Vagina (tissue), 2 donors: ENCODE measurements at places on chromosomes 12 and 14.

- no peak for DNase-seq
These were observed 21.6 kb downstream of the RERGL start for GRCh38 chr12:18068355-18068754.

DNA sequence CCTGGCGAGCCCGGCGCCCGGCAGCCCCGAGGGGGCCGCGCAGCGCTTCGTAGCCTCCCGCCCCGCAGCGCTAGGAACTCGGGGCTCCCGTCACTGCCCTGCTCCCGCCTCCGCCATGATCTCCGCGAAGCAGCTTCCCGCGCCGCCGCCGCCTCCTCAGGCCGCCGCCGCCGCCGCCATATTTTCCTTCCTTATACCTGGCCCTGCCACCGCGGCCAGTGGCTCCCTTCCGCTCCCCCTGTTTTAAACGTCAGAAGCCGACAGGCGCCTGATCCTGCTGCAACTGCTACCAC lies 286 bp downstream of the PPP4R3A start:
- no peak for DNase-seq

DNA sequence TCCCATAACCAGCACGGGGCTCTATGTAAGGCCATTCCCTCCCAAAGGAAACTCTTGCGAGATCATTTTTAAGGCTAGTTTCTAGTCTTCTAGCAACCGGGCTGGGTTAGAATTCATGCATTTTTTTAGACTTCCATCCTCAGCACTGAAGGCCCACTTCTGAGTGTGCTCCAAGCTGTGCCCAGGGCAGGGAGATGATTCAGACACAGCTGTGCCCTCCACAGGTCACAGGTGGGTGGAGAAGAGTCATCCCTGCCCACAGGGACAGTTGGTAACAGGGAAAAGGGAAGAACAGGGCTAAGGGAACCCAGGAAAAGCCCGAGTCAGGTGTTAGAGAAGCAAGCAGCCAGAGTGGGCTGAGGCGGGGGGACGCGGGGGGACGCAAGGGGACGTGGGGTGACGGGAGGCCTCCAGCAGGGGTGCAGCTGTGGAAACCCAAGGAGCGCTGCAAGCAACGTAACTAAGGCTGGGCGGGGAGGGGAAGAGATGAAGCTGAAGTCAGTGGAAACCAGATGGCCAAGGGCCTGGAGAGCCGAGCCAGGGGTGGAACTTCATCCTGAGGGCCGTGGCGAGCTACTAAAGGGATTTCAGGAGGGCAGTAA lies 27.2 kb upstream of the PPP2R5C start:
- peak; percentile 42 for DNase-seq

- no peak for DNase-seq
These were observed 9.3 kb upstream of the GYS2 start for GRCh38 chr12:21613931-21614330.

GRCh38 chr12:122888232-122888752 lies 7.6 kb downstream of the VPS37B start:
- no peak for DNase-seq

DNA sequence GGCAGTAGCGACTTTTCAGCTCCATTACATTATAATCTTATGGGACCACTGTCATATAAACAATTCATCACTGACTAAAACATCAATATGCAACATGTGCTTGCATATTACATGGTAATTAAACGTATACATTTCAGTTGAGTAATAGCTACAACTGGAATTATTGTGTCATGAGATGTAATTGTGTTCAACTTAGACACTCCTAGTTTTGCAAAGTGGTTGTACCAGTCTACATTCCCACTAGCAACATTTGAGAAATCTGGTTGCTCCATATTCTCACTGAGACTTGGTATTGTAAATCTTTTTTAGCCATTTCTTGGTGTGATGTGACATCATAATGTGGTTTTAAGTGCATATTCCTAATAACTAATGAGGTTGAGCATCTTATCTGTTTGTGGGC lies 90.0 kb downstream of the CAPZA3 start:
- no peak for DNase-seq

DNA sequence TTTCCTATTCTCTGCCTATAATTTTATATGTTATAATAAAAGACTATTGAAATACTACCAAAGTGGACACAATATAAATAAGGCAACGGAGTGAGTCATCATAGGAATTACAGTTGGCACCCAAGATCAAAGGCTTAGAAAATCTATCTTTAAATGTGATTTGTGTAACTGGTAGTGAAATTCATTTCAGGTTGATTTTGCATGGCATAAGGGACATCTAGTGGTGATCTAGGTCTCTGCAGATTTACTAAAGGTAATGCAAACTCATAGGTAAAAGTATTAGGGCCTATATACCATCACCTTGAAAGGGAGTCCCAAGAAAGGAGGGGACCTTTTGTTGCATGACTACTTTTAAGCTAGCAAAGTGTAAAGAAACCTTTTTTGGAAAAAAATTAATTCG lies 527.2 kb downstream of the NRXN3 start:
- DNase-seq: no peak

- no peak for DNase-seq
These were observed 82.9 kb downstream of the NOC4L start for GRCh38 chr12:132227118-132227517.

DNA sequence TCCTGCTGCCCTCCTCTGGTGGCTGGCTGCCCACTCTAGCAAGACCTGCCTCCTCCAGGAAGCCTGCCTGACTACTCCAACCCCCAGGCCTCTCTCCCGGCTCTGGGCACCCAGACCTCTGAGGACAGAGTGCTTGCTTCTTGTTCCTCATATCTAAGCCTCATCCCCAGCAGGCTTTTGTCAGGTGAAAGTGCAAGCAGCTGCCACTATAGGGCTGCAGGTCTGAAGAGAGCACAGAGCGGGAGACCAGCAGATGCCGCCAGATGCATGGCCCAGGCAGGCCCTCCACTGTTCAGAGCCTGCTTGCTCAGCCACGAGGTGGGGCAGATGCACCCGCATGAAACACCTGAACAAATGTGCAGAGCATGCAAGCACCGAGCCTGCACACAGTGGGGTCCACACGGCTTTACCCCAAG lies 73.0 kb downstream of the SERPINA3 start:
- DNase-seq: no peak

GRCh38 chr14:73209953-73210352 lies 27.4 kb upstream of the PAPLN start:
- DNase-seq: no peak

GRCh38 chr12:10018386-10018785 lies 8.0 kb downstream of the CLEC12B start:
- no peak for DNase-seq

- no peak for DNase-seq
These were observed 46.9 kb downstream of the EVL start for GRCh38 chr14:100111931-100112704.

DNA sequence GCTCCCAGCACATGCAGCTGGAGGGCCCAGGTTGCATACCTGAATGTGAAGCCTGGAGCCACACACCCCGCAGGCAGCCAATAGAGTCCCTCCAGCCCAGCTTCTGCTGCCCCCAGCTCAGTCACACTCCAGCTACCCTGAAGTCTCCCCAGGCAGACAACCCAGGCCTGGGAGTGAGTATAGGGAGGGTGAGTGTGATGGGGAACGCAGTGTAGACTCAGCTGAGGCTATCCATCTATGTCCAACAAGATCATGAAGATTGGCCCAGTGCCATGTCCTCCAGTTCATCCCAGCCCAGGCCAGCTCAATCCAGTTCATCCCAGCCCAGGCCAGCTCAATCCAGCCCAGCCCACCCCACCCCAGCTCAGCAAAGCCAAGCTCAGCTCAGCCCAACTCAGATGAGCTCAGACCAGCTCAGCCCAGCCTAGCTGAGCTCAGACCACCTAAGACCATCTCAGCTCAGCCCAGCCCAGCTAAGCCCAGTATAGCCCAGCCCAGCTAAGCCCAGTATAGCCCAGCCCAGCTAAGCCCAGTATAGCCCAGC lies 330.4 kb downstream of the TMEM121 start:
- DNase-seq: peak; percentile 29

DNA sequence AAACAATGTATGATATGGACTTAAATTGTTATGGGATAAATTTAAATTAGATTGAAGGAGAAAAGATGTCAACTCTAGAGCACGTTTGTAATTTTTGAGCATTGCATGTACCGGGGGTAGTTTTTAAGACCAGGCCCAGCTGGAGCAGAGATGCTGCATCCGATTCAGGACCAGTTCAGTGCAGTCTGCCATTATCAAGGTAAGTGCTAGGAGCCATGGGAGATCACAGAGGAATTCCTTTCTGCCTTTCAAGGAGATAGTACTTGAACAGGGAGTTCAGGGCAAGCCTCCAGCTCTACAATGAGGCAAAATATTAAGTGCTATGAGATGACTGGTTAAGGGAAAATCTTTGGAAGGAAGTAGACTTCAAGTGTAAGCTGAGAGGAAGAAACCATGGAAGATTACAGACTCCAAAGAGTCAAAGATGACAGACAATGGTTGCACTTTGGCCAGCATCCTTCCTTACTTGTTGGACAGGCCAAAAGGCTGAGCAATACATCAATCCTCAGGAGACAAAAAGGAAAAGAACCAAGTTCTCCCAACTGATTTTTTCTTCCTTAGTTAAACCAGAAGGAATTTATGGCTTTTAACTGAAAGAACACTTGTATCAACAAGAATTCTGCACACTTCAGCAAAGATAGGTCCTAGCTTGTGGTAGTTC lies 113.2 kb upstream of the HIF1A start:
- DNase-seq: no peak

DNA sequence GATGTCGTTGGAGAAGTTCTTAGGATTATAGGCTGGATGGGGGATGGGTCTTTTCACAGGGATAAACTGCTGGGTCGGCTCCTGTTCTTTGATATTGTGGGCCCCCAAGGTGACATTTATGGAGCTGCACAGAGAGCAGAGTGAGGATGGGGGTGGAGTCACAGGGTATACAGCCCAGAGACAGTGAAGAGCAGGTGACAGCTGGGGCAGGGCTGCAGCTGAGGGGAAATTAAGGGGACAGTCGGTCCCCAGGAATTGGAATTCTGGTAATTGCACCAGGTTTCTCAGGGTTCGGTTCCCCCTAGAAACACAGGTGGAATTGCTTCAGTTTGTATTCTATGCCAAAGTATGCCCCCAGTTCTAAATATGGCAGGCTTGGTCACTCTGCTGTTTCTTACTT lies 1.7 kb downstream of the GZMB start:
- DNase-seq: no peak

DNA sequence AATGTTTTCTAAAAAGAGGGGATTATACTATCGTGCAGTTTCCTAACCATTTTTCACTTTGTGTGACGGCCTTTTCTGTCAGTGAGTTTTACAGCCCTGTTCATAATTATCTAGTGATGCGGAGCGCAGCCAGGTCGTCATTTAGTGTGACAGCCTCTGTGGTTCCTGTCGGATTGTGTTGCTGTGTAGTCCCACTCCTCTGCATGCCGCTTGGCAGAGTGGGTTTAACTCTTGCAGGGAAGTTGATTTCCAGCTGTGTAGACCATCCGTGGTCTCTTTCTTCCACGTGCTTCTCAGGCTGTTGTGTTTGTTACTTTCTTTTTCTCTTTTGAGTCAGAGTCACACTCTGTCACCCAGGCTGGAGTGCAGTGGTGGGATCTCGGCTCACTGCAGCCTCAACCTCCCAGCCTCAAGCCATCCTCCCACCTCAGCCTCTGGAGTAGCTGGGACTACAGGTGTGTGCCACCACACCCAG lies 8.6 kb downstream of the RAN start:
- DNase-seq: no peak

- DNase-seq: no peak
These were observed 10.3 kb downstream of the RPS6KL1 start for GRCh38 chr14:74912801-74913200.

DNA sequence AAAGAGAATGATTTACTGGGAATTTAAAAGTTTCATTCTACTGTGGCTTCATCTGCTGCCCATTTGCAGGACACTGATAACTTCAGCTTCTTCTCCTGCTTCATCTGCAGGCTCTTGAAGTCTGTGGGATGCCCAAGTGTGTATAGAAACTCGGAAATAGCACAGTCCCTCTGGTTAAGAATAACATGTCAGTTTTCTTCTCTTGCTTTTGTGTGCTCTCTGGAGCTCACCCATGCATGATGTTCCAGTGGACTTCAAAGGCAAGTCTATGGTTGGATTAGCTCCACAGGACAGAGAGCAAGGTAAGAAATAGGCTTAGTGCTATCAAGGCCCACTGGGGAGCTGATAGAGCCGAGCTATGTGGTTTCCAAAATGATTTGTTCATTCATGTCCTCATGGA lies 13.7 kb downstream of the RMST start:
- no peak for DNase-seq

- no peak for DNase-seq
These were observed 98.9 kb downstream of the BTG1 start for GRCh38 chr12:92046557-92047392.

DNA sequence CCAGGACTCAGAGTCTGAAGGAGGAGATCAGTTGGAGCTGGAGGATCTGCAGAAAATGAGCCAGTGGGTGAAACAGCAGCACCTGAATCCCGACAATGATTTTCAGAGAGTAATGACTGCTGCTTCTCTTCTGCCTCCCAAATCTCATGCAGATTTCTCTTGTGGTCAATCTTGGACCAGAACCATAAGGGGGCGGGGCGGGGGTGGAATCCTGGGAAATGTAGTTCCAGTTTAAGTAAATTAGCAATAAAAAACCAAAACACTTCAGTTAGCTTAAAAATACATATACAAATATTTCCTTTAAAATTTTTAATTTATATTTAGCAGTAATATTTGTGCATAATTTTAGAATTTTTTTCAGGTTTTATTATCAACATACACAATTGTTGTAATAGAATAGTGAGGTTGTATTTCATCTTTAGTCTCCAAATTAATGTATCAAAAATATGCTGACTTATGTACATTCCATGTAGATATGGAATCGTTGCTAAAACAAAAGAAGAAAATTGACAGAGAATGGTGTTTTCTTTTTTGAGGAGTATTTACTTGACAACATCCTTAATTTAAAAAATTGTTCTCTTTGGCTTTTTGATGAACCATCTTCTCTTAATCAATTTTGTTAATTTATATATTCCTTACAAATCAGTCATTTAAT lies 223.5 kb upstream of the SYT10 start:
- DNase-seq: no peak

DNA sequence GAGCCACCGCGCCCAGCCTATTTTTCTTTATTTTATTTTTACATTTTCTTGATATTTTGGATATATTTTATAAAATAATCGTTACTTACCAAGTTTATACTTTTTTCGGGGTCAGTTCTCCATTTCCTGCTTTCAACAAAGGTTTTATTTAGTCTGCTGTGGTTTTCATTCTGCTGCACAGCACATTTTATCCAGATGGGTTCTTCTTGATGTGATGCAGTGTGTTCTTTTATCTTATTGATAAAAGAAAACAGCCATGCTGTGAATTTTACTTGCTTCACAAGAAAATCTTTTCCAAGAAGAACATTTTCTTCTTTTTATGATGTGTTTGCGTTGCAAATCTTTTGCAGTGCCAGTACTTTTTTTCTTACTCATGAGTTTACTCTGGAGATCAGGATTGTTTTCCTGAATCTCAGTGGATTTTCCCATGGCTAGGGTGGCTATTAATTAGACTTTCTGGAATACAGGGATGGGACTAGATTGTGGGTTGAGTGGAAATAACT lies 192.5 kb downstream of the ADGRD1 start:
- no peak for DNase-seq

DNA sequence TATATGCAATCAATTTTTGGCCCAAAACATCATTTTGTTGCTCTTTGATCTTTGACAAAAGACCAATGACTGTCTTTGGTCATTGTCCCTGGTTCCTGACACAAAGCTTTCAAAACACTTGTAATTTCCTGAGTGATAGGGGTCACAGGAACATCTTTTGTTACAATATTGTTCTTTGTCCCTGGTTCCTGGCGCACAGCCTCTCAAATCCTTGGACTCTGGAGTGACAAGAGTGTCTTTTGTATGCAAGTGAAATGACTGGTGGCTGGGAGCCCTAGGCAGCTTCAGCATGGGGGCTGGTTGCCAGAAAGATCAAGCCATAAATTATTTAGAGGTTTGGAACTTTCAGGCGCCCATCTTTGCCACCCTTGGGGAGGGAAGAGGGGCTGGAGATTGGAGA lies 53.9 kb downstream of the DNAH10 start:
- no peak for DNase-seq
